Caco-2 (cell line): ENCODE measurements at places on chromosomes 7 and 10. TPM values are rescaled to one million over a fixed set of nuclear protein-coding genes. Genes with fewer than 3 reads are reported as not detected.
A peak's percentile ranks its signal among the peaks of the same experiment; 100 is the strongest.

GRCh38 chr7:2513702-2514101 lies 5.9 kb upstream of the LFNG start:
- H3K4me3 ChIP-seq, result no peak overlapping the region
- H3K27me3 ChIP-seq, result no peaks in the 10 kb centered on the region
- DNase-seq, result no peak
- H3K4me1 ChIP-seq, result peaks cover 16% of the 10 kb centered on the region
- no peak overlapping the region for H3K27ac ChIP-seq

- no peak overlapping the region for H3K27ac ChIP-seq
- no peak for DNase-seq
- peaks cover 2% of the 10 kb centered on the region for H3K36me3 ChIP-seq
- no peaks in the 10 kb centered on the region for H3K27me3 ChIP-seq
- no peaks in the 10 kb centered on the region for H3K4me1 ChIP-seq
- no peak overlapping the region for H3K4me3 ChIP-seq
Measured at GRCh38 chr7:139589474-139589873, 66.0 kb downstream of the CLEC2L start.

DNA sequence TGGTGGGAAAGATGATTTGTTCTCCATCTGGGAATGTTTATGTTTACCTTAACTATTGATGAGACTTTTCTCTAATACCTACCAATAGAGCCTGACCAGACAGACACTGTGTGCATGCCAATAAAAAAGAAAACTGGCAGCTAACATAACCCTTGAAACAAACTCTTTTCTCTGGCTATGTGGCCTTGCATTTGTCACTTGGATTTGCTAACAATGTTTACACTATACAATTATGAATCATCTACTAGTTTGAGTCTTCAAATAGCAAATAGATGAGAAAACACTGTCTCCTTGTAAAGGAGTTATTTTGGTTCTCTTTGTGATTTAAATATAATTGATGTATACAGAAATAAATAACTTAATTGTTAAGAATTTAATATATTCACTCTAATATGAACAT lies 273.1 kb downstream of the SEMA3D start:
- H3K4me3 ChIP-seq, result no peak overlapping the region
- no peak overlapping the region for H3K27ac ChIP-seq
- H3K4me1 ChIP-seq, result peaks cover 30% of the 10 kb centered on the region
- no peak for DNase-seq

DNA sequence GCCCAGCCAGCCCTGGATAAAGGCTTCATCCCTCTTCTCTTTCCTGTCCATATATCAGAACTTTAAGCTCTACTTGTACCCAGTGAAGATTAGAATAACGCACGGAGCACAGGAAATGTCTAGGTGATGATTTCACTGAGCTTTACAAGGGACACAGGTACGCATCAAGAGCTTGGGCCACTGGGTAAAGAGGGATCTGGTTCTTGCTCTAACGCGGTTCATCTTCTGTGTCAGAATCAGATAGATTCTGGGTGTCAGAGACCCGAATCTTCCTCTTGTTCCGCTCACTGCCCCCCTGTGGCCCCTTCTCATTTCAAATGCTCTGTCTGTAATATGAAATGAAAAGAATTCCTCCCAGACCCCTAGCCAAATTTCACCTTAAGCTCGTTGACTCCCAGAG lies 24.7 kb downstream of the IL2RA start:
- H3K36me3 ChIP-seq, result no peaks in the 10 kb centered on the region
- DNase-seq, result no peak
- H3K27me3 ChIP-seq, result no peaks in the 10 kb centered on the region

DNA sequence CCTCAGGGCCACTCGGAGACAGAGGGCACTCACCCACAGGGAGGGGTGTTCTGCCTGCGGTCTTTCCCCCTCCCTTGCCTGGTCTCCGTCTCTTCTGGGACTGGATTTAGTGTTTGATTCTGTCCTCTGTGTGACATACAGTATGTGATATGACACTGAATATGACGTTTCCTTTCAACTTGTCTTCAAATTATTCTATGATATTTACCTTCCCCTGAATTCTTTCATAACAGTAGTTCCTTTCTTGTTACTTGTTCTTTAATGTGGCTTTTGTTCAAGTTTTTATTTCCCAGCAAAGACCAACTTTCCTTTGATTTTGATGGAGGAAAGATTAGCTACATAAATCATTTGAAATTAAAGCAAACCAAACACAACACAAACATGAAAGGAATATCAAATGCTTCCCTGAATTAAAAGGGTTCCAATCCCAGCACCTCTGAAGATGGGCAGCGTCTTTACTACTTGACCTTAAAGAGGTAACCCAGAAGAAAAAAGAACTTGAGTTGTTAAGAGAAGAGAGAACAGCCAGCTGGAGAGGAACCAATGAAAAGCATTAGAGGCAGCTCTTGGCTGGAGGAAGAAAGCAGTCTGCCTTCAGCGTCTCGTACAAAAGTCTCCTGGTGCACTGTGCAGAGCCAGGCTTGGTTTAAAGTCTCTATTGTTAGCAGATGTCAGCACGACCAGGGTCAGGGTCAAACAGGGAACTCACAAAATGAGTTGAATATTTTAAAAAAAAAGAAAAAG lies 18.3 kb upstream of the RHEB start:
- no peak overlapping the region for H3K27ac ChIP-seq
- H3K4me3 ChIP-seq, result no peak overlapping the region
- no peaks in the 10 kb centered on the region for H3K36me3 ChIP-seq
- H3K27me3 ChIP-seq, result no peaks in the 10 kb centered on the region
- no peak for DNase-seq
- H3K4me1 ChIP-seq, result no peaks in the 10 kb centered on the region

DNA sequence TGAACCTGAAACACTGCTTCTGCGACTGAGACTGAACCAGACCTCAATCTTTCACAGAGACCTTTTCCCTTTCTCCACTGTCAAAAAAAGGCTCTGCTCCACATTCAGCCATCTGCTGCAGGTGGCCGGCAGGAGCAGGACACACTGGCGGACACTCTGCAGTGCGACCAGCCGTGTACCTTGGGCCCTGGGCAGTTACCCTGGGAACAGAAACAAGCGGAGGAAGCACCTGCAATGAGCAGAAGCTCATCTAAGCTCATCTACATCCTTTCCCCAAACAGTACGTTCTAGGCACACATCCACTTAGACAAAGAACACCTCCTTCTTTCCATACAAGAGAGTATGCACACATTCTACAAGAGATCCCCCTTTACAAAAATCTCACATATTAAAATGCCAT lies 22.8 kb downstream of the VOPP1 start:
- H3K36me3 ChIP-seq, result no peaks in the 10 kb centered on the region; the same call in 1 of the 2 replicates
- peaks cover 9% of the 10 kb centered on the region; the same call in 1 of the 2 replicates for H3K4me1 ChIP-seq
- no peaks in the 10 kb centered on the region for H3K27me3 ChIP-seq

DNA sequence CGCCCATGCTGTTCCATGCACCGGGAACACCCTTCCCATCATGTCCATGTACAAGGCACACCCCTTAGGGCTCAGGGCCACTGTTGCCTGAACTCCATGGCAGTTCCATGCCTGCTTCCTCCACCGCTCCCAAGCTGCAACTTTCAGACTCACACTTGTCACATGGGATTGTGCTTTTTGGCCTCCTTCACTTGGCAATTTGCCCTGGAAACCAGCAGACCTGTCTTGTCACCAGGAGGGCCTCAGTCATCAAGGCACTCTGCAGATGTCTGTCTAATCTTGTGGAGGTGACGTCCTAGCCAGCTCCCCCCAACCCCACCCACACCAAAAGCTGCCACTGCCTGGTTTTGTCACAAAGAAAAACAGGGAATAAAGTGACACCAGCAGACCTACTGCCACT lies 47.5 kb downstream of the CARD11 start:
- H3K27me3 ChIP-seq, result no peaks in the 10 kb centered on the region
- H3K4me3 ChIP-seq, result no peak overlapping the region
- H3K36me3 ChIP-seq, result no peaks in the 10 kb centered on the region
- DNase-seq, result no peak
- no peak overlapping the region for H3K27ac ChIP-seq

DNA sequence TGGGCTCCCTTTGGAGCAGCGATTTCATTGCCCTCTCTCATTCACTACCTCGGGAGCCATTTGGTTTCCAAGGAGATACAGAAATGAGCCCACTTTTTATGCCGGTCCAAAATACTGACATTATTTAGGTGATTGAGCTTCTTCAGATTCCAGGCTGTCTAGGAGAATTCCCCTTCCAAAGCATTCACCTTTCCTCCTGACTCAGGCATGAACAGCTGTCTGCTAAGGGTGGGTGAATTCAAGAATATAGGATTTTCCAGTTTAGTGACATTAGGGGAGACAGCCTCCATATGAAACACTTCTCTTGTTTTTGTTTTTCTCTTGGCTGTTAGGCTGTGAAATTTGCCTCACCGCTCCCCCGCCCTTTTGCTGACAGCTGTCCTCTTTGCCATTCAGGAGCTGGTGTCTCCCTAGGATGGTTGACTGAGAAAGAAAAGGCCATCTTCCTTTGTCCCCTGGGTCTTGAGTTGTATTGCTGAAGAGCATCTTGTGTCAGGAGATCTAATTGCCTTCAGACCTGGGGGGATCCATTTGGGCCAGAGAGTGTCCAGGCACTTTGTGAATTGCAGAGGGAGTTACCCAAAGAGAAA lies 56.7 kb downstream of the LRRC4 start:
- no peaks in the 10 kb centered on the region for H3K4me1 ChIP-seq
- DNase-seq, result no peak
- H3K4me3 ChIP-seq, result no peak overlapping the region

DNA sequence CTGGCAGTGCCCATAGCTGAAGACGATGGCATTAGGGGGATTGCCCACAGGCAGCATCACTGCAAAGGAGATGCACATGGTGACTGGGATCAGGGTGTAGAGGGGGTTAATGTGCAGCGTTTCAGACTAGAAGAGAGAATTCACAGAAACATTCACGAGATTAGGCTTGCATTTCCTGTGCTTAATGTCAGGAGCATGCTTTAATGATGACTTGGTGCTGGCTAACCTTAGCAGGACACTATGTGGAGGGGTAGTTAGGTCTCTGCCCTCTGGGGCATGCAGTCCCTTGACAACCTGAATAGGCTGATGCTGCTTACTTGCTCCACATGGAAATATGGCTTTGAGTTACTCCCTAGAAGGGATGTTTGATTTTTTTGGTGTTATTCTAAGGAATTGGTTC lies 21.8 kb downstream of the STMP1 start:
- no peak overlapping the region for H3K27ac ChIP-seq
- H3K27me3 ChIP-seq, result no peaks in the 10 kb centered on the region
- no peak for DNase-seq
- H3K4me1 ChIP-seq, result no peaks in the 10 kb centered on the region
- H3K36me3 ChIP-seq, result no peaks in the 10 kb centered on the region

Gene CPVL
- total RNA-seq, result 108 and 109 TPM in 2 replicates

GRCh38 chr7:123811056-123811455 lies 33.9 kb upstream of the HYAL4 start:
- H3K4me1 ChIP-seq, result no peaks in the 10 kb centered on the region
- no peak overlapping the region for H3K4me3 ChIP-seq
- no peak for DNase-seq
- no peaks in the 10 kb centered on the region for H3K36me3 ChIP-seq
- H3K27ac ChIP-seq, result no peak overlapping the region

- no peak overlapping the region for H3K27ac ChIP-seq
- no peaks in the 10 kb centered on the region for H3K27me3 ChIP-seq
- peak; percentile 63 for DNase-seq
- no peak overlapping the region for H3K4me3 ChIP-seq
- peaks cover 10% of the 10 kb centered on the region for H3K4me1 ChIP-seq
Measured at GRCh38 chr10:68153473-68154210, 44.4 kb downstream of the MYPN start.

Gene TAC1
- not detected in 2 replicates for total RNA-seq

- H3K36me3 ChIP-seq, result peaks cover 4% of the 10 kb centered on the region
- H3K27me3 ChIP-seq, result no peaks in the 10 kb centered on the region
- H3K27ac ChIP-seq, result no peak overlapping the region
- no peak overlapping the region for H3K4me3 ChIP-seq
- DNase-seq, result no peak
Measured at GRCh38 chr10:28558923-28559508, 26.1 kb downstream of the WAC start.

- no peaks in the 10 kb centered on the region for H3K27me3 ChIP-seq
- no peaks in the 10 kb centered on the region for H3K36me3 ChIP-seq
- H3K4me3 ChIP-seq, result no peak overlapping the region
- no peak overlapping the region for H3K27ac ChIP-seq
- DNase-seq, result no peak
Measured at GRCh38 chr7:71388181-71388580, 256.2 kb downstream of the GALNT17 start.

DNA sequence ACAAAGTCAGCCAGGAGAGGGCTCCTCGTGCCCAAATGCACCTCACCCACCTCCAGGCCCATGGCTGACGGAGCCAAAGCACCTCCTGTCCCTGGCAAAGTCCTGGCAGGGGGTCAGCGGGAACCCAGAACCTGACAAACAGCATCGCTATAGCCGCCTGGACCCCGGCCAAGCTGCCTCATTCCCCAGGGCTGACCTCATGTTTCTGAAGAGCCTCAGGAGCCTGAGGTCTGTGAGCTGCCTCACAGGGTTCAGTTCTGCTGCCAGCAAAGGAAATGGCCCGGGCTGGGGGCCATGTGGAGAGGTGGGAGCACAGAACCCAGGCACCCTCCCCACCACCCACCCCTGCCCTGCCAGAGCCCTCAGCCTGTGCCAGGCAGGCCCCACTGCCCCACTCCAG lies 4.2 kb upstream of the NANOS1 start:
- DNase-seq, result no peak
- no peak overlapping the region for H3K27ac ChIP-seq
- no peaks in the 10 kb centered on the region for H3K36me3 ChIP-seq
- no peak overlapping the region for H3K4me3 ChIP-seq
- no peaks in the 10 kb centered on the region for H3K27me3 ChIP-seq

DNA sequence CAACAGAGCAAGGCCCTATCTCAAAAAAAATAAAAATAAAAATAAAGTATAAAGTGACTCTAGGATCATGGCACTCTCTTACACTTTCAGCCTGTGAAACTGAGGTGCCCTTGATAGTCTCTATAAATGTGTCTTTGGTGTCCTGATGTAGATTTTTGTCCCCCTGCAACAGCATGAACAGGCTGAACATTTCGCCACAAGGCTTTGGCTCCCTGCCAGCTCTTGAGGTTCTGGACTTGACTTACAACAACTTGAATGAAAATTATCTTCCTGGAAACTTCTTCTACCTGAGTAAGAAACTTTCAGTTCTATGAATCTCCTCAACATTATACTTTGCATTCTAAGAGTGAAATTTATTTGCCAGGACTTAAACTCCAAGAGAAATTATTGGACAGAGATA lies 48.1 kb upstream of the BMS1 start:
- no peaks in the 10 kb centered on the region for H3K4me1 ChIP-seq
- H3K27ac ChIP-seq, result no peak overlapping the region
- DNase-seq, result no peak
- H3K36me3 ChIP-seq, result no peaks in the 10 kb centered on the region

GRCh38 chr7:47179812-47180515 lies 401.9 kb downstream of the TNS3 start:
- no peaks in the 10 kb centered on the region for H3K36me3 ChIP-seq
- no peak overlapping the region for H3K27ac ChIP-seq
- DNase-seq, result peak; percentile 63
- H3K27me3 ChIP-seq, result no peaks in the 10 kb centered on the region
- no peak overlapping the region for H3K4me3 ChIP-seq
- H3K4me1 ChIP-seq, result no peaks in the 10 kb centered on the region

GRCh38 chr10:118115701-118116100 lies 69.0 kb upstream of the RAB11FIP2 start:
- no peaks in the 10 kb centered on the region for H3K4me1 ChIP-seq
- H3K36me3 ChIP-seq, result no peaks in the 10 kb centered on the region
- no peaks in the 10 kb centered on the region for H3K27me3 ChIP-seq
- H3K4me3 ChIP-seq, result no peak overlapping the region
- no peak overlapping the region for H3K27ac ChIP-seq
